ENCODE measurements at places on chromosomes 2 and 18. TPM values are rescaled to one million over a fixed set of nuclear protein-coding genes. Genes with fewer than 3 reads are reported as not detected.

SEMA4C gene
- total RNA-seq: 10.4 TPM

RAB6D gene
- total RNA-seq: not detected

NEB gene
- 1.5 TPM for total RNA-seq

LCT gene
- total RNA-seq: not detected

ODC1 gene
- total RNA-seq: 35.7 TPM
